ENCODE measurements at places on chromosomes 5 and 9. TPM values are rescaled to one million over a fixed set of nuclear protein-coding genes. Genes with fewer than 3 reads are reported as not detected.

- ATAC-seq: no peak
Measured at GRCh38 chr5:138805096-138805495, 51.9 kb downstream of the CTNNA1 start.

DNA sequence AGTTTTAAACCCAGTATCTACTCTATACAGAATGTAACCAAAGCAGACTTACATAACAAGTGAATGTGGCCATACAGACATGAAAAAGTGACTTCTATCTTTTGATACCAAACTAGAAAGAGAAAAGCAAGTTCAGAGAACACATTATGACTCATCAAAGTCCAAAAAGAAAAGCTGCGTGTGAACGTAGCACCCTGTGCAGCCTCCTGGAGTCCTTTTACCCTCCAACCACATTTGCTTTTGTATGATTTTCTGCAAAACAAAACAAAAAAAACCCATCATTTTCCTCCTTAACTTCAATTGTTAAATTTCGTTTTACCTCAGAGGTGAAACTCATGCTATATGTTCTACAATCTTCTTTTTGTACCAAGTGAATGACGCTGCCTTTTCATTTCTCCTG, 2.8 kb upstream of the SMARCA2 start:
- ATAC-seq: no peak

DNA sequence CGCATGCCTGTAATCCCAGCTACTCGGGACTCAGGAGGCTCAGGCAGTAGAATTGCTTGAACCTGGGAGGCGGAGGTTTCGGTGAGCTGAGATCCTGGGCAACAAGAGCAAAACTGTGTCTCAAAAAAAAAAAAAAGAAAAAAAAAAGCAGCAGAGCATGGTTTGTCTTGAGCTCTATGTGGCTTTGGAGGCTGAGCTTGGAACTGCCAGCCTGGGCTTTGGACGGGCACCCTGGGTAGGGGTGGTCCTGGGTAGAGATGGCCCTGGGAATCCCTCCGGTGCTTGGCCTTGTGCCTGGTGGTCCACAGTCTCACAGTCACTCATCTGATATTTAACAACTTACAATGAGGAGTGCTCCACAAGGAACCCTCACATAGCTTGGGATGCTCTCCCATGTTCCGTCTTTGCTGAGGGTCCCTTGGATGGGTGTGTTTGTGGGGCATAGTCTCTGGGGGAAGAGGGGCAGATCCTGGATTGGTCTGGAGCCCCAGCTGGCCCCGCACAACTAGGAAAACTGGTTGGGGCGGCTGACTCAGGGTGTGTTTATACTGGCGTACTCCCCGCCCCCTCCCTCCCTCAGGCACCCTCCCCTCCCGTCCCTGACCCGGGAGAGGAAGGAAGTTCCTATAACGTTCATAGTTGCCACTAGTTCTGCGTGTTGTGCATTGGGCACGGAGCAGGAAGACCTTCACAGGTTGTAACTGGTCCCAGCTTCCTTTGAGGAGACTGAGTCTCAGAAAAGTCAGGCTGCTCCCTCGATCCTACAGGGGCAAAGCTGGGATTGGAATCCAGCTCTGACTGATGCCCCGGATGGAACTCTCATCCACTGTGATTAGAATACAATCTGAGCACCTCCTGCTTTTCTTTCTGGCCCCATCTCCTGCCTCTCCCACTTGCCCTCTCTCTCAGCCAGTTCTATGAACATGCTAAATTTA, 11.2 kb downstream of the IER5L start:
- ATAC-seq: peak; percentile 83

DNA sequence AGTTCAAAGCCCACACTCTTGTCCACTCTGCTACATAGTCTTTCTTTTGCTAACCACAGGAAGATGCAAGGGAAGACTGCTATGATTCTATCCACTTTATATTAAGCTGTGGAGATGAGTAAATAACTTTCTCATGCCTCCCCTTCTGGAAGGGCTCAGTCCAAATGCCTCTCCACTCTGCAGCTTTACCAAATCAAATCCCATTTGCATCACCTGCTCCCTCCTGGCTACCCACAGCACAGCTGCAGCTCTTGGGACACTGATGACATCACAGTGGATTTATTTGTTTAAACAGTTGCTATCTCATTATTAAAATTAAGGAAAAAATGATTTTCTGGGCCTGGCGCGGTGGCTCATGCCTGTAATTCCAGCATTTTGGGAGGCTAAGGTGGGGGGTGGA, 1544.9 kb upstream of the WWC1 start:
- no peak for ATAC-seq

GRCh38 chr9:86534572-86535258, 180.5 kb upstream of the TUT7 start:
- ATAC-seq: no peak

GRCh38 chr5:94442991-94443390, 175.4 kb downstream of the KIAA0825 start:
- ATAC-seq: no peak

DNA sequence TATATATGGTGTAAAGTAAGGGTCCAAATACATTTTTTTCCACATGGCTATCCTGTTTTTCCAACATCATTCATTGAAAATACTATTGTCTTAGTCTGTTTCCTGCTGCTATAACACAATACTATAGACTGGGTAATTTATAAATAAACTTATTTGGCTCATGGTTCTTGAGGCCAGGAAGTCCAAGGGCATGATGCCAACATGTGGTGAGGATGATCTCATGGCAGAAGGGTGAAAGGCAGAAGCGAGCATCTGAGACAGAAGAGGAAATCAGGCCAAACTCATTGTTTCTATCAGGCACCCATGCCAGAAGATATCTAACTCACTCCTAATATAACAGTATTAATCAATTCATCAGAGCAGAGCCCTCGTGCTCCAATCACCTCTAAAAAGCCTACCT, 42.6 kb downstream of the ANKRD55 start:
- ATAC-seq: no peak

GRCh38 chr5:179167871-179168451, 107.8 kb downstream of the ZNF354C start:
- ATAC-seq: no peak

DNA sequence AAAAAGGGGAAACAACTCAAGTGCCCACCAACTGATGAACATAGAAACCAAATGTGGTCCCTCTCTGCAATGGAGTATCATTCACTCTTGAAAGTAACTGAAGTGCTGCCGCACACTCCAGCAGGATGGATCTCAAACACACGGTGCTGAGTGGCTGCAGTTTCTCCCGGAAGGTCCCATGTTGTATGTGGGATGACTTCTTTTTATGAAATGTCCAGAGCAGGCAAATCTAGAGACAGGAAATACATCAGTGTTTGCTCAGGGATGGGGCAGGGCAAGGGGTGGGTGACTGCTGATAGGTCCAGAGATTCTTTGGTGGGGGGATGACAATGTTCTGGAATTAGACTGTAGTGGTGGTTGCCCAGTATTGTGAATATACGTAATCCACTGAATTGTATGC, 89.9 kb upstream of the ADAMTS2 start:
- ATAC-seq: no peak

GRCh38 chr5:14732991-14733390, 68.5 kb downstream of the OTULIN start:
- ATAC-seq: no peak

DNA sequence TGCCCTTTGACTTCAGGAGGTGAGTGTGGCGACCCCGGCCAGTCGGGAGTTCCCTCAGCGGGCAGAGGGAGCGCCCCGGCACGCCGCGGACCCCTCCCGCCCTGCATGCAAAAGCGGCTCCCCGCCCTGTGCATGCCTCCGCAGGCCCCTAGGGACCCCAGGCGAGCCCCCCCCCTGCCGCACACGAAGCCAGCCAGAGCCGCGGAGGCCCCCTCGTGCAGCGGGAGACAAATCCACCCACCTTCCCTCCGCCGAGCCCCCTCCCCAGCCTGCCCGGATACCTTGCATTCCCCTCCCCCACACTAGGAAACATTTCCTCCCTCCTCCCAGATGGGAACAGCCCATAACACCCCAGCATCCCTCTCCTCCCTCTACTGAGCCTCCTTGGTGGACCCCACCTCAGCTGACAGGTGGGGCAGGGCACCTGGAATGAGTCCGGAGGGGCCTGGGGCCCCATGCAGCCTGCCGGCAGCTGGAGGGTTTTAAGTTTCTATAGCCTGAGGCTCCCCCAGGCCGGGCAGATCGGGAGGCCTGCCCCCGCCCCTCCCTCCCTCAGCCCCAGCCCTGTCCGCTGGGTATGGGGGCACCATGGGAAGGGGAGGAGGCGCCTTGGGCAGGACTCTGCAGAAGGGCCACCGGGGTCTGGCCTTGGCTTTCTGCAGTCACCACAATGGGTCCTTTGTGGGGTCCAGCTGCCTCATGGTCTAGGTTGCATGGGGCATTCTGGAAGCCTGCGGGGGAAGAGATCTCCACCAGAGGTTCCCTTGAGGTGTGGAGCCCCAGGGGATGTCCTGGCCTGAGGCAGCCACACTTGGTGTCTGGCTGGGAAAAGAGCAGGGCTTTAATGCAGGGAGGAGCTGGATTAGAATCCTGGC, 601 bp downstream of the ERGIC1 start:
- peak; percentile 44 for ATAC-seq

DNA sequence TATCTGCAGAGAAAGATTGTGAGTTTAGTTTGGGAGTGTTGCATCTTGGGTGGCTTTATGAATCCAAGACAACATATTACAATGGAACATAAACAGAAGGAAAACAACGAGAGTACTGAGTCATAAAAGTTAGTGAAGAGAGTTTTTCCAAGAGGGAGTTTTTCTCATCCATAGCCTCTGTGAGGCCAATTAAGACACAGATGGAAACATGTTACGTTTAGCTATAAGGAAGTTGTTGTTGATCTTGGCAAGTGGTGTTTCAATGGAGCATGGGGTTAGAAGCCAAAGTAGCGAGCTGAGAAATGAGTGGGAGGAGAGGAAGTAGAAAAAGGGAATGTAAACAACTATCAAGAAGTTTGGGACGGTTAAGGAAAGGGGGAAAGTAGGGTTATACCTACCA, 53.3 kb upstream of the SPATA31D4 start:
- no peak for ATAC-seq

DNA sequence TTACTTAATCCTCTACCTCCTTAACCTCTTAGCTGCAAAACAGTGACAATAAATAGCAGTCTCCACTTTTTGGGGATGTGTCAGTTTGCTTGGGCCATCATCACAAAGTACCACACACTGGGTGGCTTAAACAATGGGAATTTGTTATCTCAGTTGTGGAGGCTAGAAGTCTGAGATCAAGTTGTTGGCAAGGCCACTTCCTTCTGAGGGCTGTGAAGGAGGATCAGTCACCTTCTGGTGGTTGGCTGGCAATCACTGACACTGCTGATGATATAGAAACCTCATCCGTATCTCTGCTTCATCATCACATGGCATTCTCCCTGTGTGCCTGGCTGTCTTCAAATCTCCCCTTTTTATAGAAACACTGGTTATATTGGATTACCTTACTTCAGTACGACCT, 187.1 kb upstream of the TBC1D2 start:
- no peak for ATAC-seq

- no peak for ATAC-seq
Measured at GRCh38 chr5:96316487-96316886, 116.6 kb downstream of the PCSK1 start.

DNA sequence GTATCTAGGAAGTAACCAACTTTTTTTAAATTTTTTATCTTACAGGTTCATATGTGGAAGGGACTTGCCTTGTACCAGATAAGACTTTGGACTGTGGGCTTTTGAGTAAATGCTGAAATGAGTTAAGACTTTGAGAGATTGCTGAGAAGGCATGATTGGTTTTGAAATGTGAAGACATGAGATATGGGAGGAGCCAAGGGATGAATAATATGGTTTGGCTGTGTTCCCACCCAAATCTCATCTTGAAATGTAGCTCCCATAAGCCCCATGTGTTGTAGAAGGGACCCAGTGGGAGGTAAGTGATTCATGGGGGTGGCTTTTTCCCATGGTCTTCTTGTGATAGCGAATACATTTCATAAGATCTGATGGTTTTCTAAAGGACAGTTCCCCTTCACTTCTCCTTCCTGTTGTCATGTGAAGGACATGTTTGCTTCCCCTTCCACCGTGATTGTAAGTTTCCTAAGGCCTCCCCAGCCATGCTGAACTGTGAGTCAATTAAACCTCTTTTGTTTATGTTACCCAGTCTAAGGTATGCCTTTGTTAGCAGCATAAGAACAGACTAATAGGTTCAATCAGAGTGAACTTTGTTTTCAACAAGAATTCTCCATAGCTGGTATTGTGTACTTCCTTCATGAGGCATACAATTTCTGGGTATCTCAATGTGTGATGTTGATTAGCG, 535.6 kb upstream of the MEF2C start:
- no peak for ATAC-seq

- no peak for ATAC-seq
Measured at GRCh38 chr9:22285066-22285465, 161.6 kb upstream of the DMRTA1 start.

DNA sequence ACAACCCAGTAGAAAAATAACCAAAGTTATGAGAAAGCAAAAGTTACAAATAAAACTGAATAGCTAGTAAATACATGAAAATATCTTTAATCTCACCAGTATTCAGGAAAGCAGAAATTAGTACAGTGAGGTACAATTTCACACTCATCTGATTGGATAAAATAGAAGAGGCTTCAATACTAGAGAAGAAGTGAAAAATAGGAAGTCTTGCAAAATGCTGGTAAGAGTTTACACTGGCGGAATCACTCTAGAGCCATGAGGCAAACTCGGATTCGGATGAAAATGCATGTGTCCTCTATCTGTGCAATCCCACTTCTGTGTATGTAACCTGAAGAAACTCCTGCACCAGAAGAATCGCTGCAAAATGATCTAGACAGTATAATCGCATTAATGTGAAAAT, 128.9 kb downstream of the CCDC192 start:
- ATAC-seq: no peak

GRCh38 chr5:38847559-38848347, 1.9 kb downstream of the OSMR start:
- ATAC-seq: no peak

DNA sequence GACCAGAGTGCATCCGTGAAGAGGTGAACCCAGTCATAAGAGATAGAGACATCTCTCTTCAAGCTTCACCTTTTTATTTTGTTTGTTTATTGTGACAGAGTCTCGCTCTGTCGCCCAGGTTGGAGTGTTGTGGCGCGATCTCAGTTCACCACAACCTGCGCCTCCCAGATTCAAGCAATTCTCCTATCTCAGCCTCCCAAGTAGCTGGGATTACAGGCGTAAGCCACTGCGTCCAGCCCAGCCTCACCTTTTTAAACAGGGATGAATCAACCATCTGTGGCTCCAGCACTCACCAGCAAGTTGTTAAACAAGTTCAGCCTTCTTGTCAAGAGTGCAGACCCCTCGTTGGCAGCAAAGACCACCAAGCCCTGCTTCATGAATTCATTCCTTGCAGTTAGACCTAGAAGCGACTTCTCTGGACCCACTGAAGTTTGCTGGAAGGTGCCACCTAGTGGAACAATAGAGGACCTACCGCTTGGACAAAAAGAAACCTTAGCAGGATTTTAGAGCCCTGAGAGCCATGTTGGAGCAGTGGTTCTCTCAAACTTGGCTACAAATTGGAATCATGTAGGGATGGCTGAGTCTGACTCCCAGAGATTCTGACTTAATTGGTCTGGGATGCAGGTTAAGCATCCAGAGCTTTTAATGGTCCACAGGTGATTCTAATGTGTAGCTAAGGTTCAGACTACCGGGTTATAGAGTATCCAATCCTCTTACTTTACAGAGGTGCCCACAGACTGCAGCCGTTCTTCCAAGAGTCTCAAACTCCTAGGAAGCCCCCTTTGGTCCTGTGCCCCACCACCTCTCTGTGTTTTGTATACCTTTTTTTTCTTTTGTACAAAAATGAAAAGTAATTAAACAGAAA, 10.5 kb upstream of the GALNT10 start:
- peak; percentile 69 for ATAC-seq

- ATAC-seq: no peak
Measured at GRCh38 chr5:91541696-91542095, 158.6 kb upstream of the ARRDC3 start.

DMRTA1 gene
- 1.8 TPM for total RNA-seq

IFNB1 gene
- not detected for total RNA-seq

ARID3C gene
- not detected for total RNA-seq

ZNF474 gene
- not detected for total RNA-seq

CACNA1B gene
- total RNA-seq: not detected

SCGB3A2 gene
- total RNA-seq: not detected
